ENCODE measurements at places on chromosomes 2 and 18.

- DNase-seq, result no peak
Measured at GRCh38 chr2:119291588-119292167, 68.0 kb downstream of the STEAP3 start.

GRCh38 chr2:36235882-36236281, 119.7 kb upstream of the CRIM1 start:
- DNase-seq, result no peak

- no peak for DNase-seq
Measured at GRCh38 chr2:46518861-46519260, 39.5 kb downstream of the TMEM247 start.

DNA sequence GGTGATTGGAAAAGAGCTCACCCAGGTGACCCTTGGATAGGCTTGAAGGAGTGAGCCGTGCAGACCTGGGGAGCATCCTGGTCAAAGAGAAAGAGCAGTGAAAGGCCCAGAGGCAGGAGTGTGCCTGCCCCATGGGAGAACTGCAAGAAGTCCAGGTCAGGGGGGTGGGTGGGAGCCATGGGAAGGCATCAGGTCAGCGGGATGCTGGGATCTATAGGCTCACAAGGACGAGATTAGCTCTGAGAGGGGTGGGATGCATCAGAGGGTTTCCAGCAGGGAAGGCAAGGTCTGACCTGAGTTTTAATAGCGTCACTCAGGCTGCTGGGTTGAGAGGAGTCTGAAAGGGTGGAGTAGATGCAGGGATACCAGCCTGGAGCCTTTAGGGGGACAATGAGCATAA, 158.6 kb downstream of the SMAD7 start:
- no peak for DNase-seq

DNA sequence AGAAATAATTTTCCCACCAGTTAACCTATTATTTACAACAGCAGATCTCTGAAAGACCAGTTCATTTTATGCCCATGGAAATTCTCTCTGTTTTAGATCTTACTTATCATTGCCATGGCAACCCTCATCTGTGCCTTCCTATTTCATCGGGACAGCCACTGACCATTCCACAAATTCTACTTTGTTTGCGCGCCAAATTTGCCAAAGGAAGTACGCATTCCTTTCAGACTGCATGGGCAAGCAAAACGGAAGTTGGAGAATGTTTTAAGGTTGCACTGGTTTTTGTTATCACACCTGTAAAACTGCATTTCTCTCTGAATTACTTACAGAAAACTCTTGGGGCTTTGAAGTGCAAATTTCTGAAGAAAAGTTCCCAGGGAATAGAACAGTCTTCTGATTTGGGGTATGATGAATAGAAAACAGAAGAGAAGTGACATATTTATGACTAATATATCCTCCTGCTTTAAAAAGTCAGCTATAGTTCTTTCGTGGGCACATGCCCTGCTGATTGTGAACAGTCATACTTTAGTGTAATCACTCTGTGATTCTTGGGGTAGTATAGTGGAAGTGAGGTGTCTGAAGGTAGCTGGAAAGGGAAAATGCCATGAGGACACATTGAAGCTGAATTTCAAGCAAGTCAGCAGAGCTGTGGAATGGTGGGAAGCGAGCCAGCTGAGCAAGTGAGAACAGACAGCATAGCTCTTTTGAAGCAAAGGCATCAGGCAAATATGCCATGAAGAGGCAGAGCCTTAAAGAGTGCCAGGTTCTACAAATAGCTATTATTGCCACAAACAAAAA, 20.9 kb downstream of the NETO1 start:
- DNase-seq, result no peak

DNA sequence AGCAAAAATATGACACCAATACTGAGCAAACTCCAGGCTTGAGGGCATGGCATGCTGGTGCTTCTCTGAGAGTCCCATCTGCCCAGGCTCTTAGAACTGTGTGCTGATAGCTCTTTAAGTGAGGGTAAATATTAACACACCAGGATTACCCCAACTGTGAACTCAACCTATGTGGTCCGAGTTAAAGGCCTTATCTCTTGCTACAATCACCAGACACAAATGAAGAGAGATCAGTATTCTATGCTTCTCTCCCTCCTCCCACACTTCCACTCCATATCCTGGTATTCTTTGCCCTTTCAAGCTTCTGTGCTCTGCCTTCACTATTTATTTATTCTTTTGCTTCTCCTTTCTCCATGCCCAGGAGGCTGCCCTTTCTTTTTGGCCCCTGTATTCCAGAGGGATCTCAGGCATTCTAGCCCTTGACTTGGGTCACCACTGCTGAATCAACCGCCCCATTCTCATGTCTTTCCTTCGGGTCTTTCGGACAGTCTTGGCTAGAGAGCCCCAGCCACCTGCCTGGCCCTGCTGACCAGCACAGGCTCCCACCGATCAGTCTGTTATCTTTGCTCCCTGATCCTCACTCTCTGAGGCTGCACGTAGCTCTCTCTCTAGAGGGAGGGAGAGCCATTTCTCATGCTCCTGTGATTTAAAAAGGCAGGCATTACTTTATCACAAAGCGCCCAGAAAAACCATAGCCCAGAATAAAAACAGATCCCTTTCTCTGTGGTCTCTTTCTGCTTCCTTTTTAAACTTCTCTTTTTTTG, 17.2 kb upstream of the HK2 start:
- no peak for DNase-seq

DNA sequence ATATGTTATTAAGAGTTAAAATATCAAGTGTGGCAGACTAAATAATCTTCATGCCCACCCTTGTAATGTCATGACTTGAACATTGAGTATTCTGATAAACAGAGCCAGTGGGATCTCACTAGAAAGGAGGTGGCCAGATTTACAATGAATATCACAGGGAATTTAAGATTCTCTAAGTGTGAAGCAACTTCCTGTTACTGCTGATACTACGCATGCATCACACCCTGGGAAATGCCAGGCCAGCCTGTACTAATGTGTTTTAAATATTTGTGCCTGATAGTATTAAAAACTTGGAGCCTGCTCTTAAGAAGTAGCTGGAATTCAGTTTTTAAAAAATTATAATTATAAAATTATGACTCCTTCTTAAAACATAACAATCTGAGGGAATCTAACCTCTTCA, 148.3 kb downstream of the LAMA3 start:
- no peak for DNase-seq

- DNase-seq, result no peak
Measured at GRCh38 chr2:180366481-180366880, 359.4 kb upstream of the CWC22 start.

DNA sequence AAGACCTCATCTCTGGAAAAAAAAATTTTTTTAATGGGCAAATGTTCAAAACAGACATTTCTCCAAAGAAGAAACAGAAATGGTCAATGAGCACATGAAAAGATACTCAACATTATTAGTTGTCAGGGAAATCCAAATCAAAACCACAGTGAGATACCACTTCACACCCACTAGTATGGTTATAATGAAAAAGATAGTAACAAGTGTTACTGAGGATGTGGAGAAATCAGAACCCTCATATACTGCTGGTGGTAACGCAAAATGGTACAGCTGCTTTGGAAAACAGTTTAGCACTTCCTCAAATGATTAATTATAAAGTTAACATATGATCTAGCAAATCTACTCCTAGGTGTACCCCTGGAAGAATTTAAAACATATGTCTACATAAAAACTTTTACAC, 29.0 kb upstream of the TCF7L1 start:
- no peak for DNase-seq

GRCh38 chr2:47257946-47258348, 102.8 kb upstream of the STPG4 start:
- DNase-seq, result no peak

GRCh38 chr2:222960126-222960525, 91.9 kb upstream of the KCNE4 start:
- no peak for DNase-seq

GRCh38 chr18:42654556-42654955, 460.9 kb downstream of the RIT2 start:
- no peak for DNase-seq

DNA sequence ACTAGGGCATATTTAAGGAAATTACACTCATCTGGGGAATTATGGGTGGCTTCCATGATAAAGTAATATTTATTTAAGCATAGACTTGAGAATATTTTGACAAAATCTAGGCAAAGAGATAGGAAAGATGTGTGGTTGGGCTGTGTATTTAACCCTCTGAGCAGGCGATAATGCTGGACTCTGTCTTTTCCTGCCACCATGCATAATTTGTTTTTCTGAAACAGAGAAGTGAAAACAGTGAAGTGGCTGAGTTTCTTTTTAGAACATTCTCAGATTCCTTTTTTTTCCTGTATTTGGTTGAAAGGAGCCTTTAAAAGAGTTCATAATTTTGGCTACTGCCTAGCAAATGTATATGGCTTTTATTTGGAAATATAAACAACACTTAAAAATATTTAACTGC, 104.8 kb upstream of the CDH19 start:
- DNase-seq, result no peak

GRCh38 chr18:22678486-22678885, 254.6 kb upstream of the RBBP8 start:
- DNase-seq, result no peak

GRCh38 chr2:8282858-8283252, 399.0 kb upstream of the ID2 start:
- no peak for DNase-seq

All from ecto neural progenitor cell (in vitro differentiated cells).